ENCODE measurements at places on chromosomes 6 and 20. TPM values are rescaled to one million over a fixed set of nuclear protein-coding genes. Genes with fewer than 3 reads are reported as not detected.
A peak's percentile ranks its signal among the peaks of the same experiment; 100 is the strongest.

- H3K36me3 ChIP-seq, result no peaks in the 10 kb centered on the region
- peak overlapping the region; percentile 6 for H3K27ac ChIP-seq
- peak overlapping the region; percentile 16 for H3K4me3 ChIP-seq
- H3K27me3 ChIP-seq, result no peaks in the 10 kb centered on the region
- H3K4me1 ChIP-seq, result no peaks in the 10 kb centered on the region
- DNase-seq, result no peak
These were observed 294.2 kb upstream of the TCF21 start for GRCh38 chr6:133594652-133595110.

- no peak overlapping the region for H3K4me3 ChIP-seq
- H3K4me1 ChIP-seq, result peaks cover 19% of the 10 kb centered on the region
- DNase-seq, result no peak
- no peak overlapping the region for H3K27ac ChIP-seq
- H3K36me3 ChIP-seq, result no peaks in the 10 kb centered on the region
These were observed 161.5 kb downstream of the HIVEP2 start for GRCh38 chr6:142783499-142783898.

DNA sequence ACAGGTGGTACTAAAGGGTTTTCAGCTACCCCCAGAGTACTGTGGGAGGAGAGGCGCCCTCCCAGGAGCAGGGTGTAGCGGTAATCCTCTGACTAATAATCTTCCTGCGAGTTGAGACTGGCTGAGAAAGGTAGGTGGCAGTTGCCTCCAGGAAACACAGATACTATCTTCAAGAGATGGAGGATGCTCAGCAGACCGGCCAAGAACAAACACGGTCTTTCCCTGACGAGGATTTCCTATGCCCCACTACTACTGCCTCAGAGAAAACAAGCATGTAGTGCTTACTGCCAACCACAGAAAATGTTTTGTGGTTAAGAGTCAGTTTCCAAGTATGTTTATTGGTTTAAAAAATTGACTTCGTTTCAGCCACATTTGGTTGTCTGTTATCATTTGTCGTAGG lies 26.8 kb downstream of the C6orf89 start:
- H3K27ac ChIP-seq, result no peak overlapping the region
- no peak for DNase-seq
- peaks cover 21% of the 10 kb centered on the region for H3K36me3 ChIP-seq
- no peak overlapping the region for H3K4me3 ChIP-seq

GRCh38 chr6:117985916-117986315 lies 78.9 kb downstream of the SLC35F1 start:
- no peak overlapping the region for H3K27ac ChIP-seq
- H3K27me3 ChIP-seq, result no peaks in the 10 kb centered on the region
- no peaks in the 10 kb centered on the region for H3K4me1 ChIP-seq
- DNase-seq, result no peak
- H3K36me3 ChIP-seq, result no peaks in the 10 kb centered on the region
- no peak overlapping the region for H3K4me3 ChIP-seq

GRCh38 chr20:54097236-54097529 lies 26.8 kb upstream of the BCAS1 start:
- H3K4me1 ChIP-seq, result no peaks in the 10 kb centered on the region
- no peak for DNase-seq
- no peak overlapping the region for H3K4me3 ChIP-seq
- no peaks in the 10 kb centered on the region for H3K27me3 ChIP-seq

GRCh38 chr6:156859686-156860085 lies 82.5 kb downstream of the ARID1B start:
- no peaks in the 10 kb centered on the region for H3K27me3 ChIP-seq
- H3K4me1 ChIP-seq, result peaks cover 9% of the 10 kb centered on the region
- no peak overlapping the region for H3K4me3 ChIP-seq
- no peaks in the 10 kb centered on the region for H3K36me3 ChIP-seq
- no peak for DNase-seq
- H3K27ac ChIP-seq, result no peak overlapping the region

- H3K27me3 ChIP-seq, result no peaks in the 10 kb centered on the region
- H3K36me3 ChIP-seq, result no peaks in the 10 kb centered on the region
- no peak for DNase-seq
- H3K4me1 ChIP-seq, result peaks cover 29% of the 10 kb centered on the region
- H3K4me3 ChIP-seq, result no peak overlapping the region
- peak overlapping the region; percentile 3 for H3K27ac ChIP-seq
These were observed 99.6 kb upstream of the TMEM170B start for GRCh38 chr6:11437824-11438459.

DNA sequence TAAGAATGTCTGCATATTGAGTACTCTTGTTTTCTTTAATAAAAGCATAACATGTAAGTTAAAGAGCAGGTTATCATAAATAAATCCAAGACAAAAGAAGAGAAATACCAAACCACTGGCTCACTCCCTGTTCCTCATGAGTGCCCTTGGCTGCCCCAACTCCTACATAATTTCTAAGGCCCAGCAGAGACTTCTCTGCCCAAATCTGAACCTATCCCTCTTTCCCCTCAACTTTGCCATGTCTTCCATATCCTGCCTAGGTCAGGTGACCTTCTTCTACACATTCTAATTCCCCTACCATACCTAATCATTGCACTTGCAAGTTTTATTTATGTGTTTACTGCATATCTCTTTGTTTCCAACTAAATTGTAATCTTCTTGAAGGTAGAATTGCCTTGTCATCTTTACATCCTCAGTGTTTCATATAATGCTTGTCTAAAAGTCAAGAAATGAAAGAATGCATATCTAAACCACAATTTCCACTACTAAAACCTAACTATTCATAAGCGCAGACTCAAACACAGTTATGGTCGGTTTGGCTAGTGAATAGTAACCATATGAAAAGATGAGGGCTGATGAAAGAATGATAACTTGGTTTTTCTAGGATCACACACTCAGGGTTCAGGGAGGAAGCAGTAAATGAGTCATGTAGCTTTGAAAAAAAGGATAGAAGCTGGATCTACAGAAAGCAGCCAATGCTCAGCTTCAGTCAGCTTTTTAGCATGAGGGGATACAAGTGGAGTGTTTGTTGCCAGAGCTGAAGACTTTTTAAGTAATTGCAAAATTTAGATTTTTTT lies 53.3 kb upstream of the EYA4 start:
- no peak overlapping the region for H3K4me3 ChIP-seq
- no peaks in the 10 kb centered on the region for H3K27me3 ChIP-seq
- no peak overlapping the region for H3K27ac ChIP-seq
- no peaks in the 10 kb centered on the region for H3K4me1 ChIP-seq

DNA sequence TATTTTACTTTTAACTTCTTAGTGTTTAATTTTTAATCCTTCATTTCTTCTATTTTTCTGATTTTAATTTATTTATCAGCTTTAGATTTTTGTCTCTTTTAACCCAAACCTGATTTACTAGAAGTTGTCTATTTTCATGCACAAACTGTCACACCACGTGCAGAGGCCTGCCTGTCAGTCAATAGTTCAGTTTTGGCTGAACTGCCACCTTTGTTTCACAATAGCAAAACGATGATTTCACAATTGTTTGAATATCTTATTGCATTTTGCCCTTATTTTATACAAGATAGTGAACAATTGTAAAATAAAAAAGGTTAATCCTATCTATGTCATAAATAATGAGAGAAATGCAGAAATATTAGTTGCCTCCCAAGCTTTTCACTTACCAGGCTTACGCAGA lies 24.0 kb upstream of the PPP1R3G start:
- no peaks in the 10 kb centered on the region for H3K36me3 ChIP-seq
- no peak for DNase-seq
- H3K27ac ChIP-seq, result no peak overlapping the region
- no peaks in the 10 kb centered on the region for H3K27me3 ChIP-seq

GRCh38 chr20:44465001-44465560 lies 10.6 kb upstream of the TTPAL start:
- no peaks in the 10 kb centered on the region for H3K27me3 ChIP-seq
- no peaks in the 10 kb centered on the region for H3K36me3 ChIP-seq
- H3K4me3 ChIP-seq, result no peak overlapping the region
- no peak for DNase-seq
- H3K4me1 ChIP-seq, result no peaks in the 10 kb centered on the region
- no peak overlapping the region for H3K27ac ChIP-seq

- H3K27ac ChIP-seq, result no peak overlapping the region
- H3K36me3 ChIP-seq, result no peaks in the 10 kb centered on the region
- no peak for DNase-seq
- no peak overlapping the region for H3K4me3 ChIP-seq
- no peaks in the 10 kb centered on the region for H3K27me3 ChIP-seq
- H3K4me1 ChIP-seq, result no peaks in the 10 kb centered on the region
These were observed 641.2 kb downstream of the DOK5 start for GRCh38 chr20:55116598-55116997.

GRCh38 chr20:50584687-50585086 lies 74.5 kb downstream of the PTPN1 start:
- no peak overlapping the region for H3K27ac ChIP-seq
- peaks cover 45% of the 10 kb centered on the region for H3K36me3 ChIP-seq
- no peaks in the 10 kb centered on the region for H3K27me3 ChIP-seq
- H3K4me1 ChIP-seq, result peaks cover 11% of the 10 kb centered on the region
- H3K4me3 ChIP-seq, result no peak overlapping the region

LST1 gene
- 37.9 TPM for total RNA-seq

GRCh38 chr6:157657754-157658153 lies 165.3 kb upstream of the SNX9 start:
- H3K36me3 ChIP-seq, result peaks cover 2% of the 10 kb centered on the region
- no peaks in the 10 kb centered on the region for H3K4me1 ChIP-seq
- H3K4me3 ChIP-seq, result no peak overlapping the region
- H3K27ac ChIP-seq, result no peak overlapping the region
- DNase-seq, result no peak

DNA sequence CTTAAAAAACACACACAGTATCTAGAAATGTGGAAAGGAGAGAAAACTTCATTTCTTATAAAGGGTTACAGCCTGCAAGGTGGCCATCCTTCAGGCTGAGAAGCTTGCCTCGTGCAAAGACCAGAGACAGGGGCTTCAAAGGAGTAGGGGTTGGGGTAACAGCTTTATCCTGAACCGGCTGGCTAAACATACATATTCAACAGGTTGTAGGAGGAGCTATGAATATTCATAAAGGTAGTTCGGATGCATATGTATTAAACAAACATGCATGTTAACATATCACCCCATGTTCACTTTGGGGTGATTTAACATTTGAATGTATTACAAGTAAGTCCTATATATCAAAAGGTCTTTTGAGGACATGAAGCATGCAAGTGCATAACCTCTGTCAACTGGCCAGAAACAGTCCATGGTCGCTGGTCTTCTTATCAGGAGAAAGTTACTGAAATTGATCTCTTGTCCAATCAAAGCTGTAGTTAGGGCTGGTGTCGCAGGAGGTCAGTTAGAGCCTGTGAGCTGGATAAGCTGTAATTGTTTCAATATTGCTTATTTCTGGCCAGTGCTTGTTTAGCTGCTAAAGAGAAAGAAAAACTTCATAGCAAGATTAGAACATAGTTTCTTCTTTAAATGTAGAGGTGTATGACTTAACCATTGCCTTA lies 2.3 kb upstream of the STMND1 start:
- no peaks in the 10 kb centered on the region for H3K27me3 ChIP-seq
- DNase-seq, result no peak
- no peaks in the 10 kb centered on the region for H3K36me3 ChIP-seq
- H3K4me3 ChIP-seq, result no peak overlapping the region

MCHR2 gene
- not detected for total RNA-seq

GRCh38 chr20:62019144-62019805 lies 46.4 kb downstream of the TAF4 start:
- no peak overlapping the region for H3K4me3 ChIP-seq
- peaks cover 29% of the 10 kb centered on the region for H3K4me1 ChIP-seq
- no peak overlapping the region for H3K27ac ChIP-seq
- no peak for DNase-seq
- H3K36me3 ChIP-seq, result no peaks in the 10 kb centered on the region

DNA sequence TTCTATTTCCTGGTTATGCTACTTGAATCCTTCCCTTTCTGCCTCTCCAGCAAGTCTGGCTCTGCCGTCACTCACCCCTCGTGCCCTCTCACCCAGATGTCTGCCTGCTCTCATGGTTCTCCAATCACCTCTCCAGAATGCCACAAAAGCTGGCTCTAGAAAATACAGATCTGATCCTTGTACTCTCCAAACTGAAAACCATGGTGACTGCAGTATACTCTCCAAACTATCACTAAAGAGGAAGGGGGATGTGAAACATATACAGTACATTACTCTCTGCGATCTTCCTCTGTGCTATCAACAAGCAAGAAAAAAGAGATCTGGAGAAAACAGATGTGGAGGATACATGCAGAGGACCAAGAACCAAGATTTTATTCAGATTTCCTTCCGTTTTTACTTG lies 91.1 kb downstream of the ATXN1 start:
- H3K4me1 ChIP-seq, result peaks cover 62% of the 10 kb centered on the region
- no peak overlapping the region for H3K4me3 ChIP-seq
- no peaks in the 10 kb centered on the region for H3K27me3 ChIP-seq
- no peaks in the 10 kb centered on the region for H3K36me3 ChIP-seq
- no peak overlapping the region for H3K27ac ChIP-seq

- no peak overlapping the region for H3K4me3 ChIP-seq
- DNase-seq, result no peak
- H3K27ac ChIP-seq, result no peak overlapping the region
- no peaks in the 10 kb centered on the region for H3K27me3 ChIP-seq
- no peaks in the 10 kb centered on the region for H3K36me3 ChIP-seq
- H3K4me1 ChIP-seq, result peaks cover 10% of the 10 kb centered on the region
These were observed 17.9 kb downstream of the PLCG1 start for GRCh38 chr20:41155261-41155660.

All from thoracic aorta (tissue), 2 donors.